ENCODE measurements at places on chromosomes 5 and 9.

DNA sequence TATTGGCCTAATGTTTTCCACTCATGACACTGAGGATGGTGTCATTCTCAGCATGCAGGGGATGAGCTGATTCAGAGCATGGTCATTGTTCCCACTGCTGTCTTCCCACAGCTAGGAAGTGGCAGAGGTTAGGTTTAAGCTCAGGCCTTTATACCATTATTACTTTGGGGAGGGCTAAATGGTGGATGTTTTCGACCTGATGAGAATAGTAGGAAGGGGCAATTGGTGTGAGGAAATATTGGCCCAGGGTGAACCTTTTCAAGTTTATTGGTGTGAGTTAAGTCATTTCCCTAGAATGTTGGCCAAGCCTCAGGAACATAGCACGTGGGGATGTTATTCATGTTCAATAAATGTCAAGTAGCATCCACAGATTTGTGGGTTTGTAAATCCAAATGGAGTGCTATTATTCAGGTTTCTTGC, 59.6 kb downstream of the ARHGAP26 start:
- DNase-seq, result no peak

DNA sequence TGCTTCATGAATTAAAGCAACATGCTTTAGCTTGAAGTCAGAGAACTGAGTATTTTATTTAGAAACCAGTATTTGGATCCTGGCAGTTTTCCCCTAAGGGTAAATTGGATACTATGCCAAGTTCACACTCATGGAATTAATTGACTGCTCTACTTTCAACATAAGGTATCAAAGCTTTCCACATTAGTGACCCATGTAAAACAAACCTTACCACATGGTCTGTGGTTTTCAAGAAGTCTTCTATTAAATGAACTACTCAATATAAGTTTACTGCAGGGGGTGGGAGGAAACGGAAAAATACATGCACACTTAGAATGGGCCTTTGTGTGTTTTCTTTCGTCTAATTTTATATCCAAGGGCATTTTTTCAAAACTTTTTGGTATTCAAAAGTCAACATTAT, 232.0 kb upstream of the FBXL7 start:
- no peak for DNase-seq

GRCh38 chr5:58844395-58844794, 261.5 kb downstream of the RAB3C start:
- DNase-seq, result no peak

DNA sequence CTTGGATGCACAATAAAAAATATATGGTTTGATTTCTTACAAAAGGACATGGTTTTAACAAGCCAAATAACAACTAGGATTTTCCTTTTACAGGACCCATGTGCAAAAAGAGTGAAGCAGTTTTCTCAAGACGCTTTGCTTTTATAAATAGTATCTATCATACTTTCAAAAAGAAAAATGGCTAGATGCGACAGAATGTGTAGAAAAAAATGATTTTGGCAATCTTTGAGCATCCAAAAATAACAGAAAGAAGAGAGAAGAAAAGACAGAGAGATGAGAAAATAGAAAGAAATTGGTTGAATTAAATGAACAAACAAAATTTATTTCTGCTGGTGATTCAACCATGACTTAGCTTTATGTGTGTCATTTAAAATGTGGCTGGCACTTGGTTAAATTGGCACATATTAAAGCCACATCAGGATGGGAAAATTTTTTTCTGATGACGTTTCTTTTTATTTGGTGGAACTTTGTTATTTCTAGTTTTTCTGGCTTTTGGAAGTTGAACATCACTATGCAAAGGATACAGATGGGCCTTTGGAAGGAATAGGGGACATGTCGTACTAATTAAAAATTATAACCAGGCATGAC, 35.6 kb upstream of the NREP start:
- DNase-seq, result no peak

GRCh38 chr9:114733816-114734215, 51.8 kb upstream of the TEX48 start:
- no peak for DNase-seq

DNA sequence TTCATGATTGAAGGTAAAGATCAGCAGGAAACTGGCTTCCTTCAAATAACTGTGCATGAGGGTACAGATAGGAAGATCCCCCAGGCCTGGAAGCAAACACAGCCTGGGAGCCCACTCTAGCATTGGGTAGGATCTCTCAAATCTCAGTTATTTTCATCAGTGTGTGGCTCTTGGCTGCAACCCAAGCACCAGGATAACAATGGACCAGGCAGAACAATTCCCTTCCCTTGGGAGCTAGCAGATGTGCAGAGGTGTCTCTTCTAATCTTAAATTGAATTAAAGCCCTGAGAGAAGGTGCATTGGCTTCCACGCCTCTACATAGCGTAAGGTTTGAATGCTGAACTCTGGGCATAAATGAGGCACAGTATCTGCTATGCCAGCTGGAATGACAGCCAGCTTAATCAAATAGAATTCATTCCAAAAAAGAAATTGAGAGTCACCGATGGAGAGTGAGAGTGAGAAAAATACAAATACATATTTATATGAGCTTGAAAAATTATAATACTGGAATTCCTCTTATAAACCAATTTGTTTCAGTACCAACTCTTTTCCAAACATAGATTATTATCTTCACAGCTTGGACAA, 957.3 kb downstream of the CDH12 start:
- DNase-seq, result no peak

GRCh38 chr5:126847826-126848251, 70.9 kb downstream of the LMNB1 start:
- DNase-seq, result no peak

GRCh38 chr9:37668116-37668601, 17.4 kb downstream of the FRMPD1 start:
- DNase-seq, result no peak

Data from DMS 273 treated with DMSO at 0.1 percent for 48 hours (cell line).